T-helper 1 cell (primary cell): ENCODE measurements at places on chromosomes 13 and 19.
A peak's percentile ranks its signal among the peaks of the same experiment; 100 is the strongest.

DNA sequence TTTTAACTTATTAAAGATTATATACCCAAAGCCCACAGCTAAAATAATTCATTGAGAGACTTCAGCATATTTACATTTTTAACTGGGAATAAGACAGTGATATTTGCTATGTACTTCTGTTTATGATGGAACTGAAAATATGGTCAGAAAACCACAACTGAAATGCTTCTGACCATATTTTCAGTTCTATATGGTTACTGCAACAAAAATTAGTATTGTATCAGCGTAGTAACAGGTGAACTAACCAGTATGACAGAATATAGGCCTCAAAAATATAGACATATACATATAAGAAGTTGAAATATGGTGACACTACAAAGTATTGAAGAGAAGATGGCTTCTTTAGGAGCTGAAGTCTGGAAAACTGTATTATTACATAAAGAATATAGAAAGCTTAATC lies 857.4 kb downstream of the OLFM4 start:
- DNase-seq: no peak

DNA sequence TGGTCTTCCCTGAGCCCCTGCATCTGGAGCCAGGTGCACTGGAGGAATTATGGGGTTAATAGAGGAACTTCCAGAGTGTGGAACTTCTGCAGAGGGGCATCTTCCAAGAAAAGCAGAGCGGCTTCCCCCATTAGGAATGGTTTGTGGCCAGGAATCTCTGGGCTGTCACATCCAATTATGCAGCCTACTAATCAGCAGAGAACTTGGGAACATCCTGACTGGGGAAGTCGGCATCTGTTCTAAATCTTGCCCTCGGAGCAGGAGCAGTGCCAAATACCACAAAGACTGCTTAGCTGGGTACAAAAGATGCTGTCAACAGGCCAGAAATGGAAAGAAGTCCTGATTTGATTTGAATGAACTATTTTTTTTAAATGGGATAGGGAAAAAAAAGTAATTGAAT lies 435.1 kb downstream of the ZNF536 start:
- DNase-seq: no peak

DNA sequence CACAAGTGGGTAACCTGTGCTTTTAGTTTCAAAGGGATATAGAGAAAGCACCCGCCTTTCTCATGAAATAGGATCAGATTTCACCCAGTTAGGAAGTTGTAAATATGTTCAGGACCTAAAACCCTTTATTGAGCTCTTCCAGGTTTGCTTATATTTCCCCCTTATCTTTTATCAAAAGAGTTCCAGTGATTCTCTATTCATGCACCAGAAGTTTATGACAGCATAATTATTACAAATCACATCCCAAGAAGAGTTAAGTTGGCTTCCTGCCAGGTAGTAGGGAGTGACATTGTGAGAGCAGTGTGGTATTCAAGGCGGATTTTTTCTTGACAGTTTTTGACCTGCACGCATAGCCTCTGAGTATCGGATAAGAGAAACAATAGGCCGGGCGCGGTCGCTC lies 190.3 kb downstream of the STK24 start:
- DNase-seq: no peak

DNA sequence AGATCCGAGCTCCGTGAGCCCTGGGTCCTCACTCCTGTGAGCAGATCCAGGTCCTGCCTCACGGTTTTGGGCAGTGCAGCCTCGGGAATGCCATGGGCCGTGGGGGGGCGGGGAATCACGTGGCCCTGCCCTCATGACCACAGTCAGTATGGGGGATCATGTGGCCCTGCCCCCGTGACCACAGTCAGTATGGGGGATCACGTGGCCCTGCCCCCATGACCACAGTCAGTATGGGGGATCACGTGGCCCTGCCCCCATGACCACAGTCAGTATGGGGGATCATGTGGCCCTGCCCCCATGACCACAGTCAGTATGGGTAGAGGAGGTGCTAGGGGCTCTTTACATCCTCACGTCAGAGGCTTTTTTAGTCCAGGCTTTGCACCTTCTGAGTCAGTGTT lies 64.3 kb upstream of the F7 start:
- DNase-seq: no peak

GRCh38 chr13:49828453-49828852 lies 36.0 kb upstream of the KPNA3 start:
- DNase-seq: no peak

DNA sequence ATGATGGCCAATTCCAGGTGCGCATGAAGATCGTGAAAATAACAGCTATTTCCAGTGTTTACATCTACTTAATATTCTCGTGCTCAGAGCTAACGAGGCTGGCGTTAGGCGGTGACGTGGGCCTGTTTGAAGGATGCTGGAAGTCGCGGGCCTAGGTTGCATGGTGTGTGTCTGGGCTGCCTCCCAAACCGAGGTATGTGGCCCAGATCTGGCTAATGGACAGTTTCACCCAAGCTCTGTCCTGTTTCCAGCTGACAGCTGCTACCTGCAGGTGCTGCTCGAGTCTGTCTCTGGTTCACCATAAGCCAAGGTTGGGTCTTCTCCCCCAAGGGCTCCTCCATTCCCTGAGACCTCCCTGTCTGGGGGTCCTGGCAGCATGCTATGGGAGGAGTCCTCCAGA lies 40.5 kb upstream of the KCTD15 start:
- no peak for DNase-seq

- no peak for DNase-seq
Measured at GRCh38 chr13:55245005-55245644, 1895.6 kb upstream of the PRR20A start.

- DNase-seq: no peak
Measured at GRCh38 chr19:8501981-8502380, 459 bp downstream of the PRAM1 start.

- DNase-seq: no peak
Measured at GRCh38 chr13:58633226-58633625, 1001.7 kb downstream of the PCDH17 start.

DNA sequence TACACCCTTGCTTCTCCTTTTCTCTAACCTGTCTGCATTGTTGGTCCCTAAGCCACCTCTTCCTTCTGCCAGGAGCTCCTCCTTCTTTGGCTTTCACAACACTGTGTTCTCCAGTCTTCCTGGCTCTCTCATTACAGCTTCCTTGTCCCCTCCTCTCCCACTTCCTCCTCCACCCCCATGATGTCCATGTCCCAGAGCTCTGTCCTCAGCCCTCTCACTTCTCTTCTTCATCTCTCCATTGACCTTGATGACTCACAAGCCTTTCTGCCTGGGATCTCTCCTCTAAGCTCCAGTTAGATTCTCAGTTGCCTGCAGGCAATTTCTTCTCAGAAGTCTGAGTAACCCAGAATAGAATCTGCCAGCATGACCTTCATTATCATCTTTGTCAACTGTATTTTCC lies 100.3 kb upstream of the WASF3 start:
- no peak for DNase-seq

DNA sequence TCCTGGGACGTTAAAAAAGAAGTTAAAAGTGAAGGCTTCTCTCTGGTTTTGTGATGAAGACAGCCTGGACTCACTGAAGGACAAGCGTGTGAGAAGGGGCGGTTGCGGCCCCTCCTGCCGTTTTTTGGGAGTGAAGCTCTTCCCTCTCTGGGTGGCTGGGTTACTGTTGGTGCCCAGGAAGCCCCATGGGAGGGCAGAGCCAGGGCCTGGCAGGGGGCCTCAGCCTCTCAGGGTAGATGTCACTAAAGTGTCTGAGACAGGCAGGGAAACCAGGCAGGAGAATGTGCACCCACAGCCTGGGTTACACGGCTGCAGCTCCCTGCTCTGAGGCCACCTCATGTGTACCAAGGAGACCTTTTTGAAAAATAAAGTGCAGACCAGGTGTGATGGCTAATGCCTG lies 1.5 kb upstream of the WDR88 start:
- DNase-seq: no peak

- DNase-seq: peak; percentile 28
Measured at GRCh38 chr19:12202250-12202649, 39.4 kb downstream of the ZNF136 start.

DNA sequence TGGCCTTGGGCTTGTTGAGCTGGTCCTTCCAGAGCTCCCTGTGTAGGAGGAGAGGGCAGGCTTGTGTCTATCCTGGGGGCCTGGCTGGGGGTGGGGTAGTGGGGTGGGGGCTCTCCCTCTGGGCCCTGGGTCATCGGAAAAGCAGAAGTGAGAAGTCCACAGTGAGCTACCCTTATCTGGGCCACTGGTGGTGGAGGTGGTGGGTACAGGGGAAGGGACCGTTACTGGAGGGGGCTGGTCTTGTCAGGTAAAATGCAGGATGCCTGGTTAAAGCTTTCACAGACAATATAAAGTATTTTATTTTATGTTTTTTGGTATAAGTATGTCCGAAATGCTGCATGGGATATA lies 342 bp upstream of the SIGLEC10 start:
- no peak for DNase-seq

DNA sequence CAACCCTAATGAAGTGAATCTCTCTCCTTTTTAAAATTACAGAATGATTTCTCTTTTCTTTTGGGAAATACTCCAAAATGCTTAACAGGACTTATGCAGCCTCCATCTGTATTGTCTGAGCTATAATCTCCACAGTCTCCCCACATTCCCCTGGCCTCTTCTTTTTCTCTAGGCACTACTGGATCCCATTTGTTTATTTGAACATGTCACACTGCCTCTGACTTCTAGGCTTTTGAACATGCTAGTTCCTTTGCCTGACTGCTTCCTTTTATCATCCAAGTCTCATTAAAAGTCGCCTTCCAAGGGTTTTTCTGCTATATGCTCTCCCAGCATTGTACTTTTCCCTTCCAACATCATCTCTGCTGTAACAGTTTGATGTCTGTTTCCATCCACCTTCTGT lies 548.7 kb downstream of the PCDH9 start:
- DNase-seq: no peak

GRCh38 chr13:73954808-73955207 lies 179.4 kb downstream of the KLF12 start:
- no peak for DNase-seq

DNA sequence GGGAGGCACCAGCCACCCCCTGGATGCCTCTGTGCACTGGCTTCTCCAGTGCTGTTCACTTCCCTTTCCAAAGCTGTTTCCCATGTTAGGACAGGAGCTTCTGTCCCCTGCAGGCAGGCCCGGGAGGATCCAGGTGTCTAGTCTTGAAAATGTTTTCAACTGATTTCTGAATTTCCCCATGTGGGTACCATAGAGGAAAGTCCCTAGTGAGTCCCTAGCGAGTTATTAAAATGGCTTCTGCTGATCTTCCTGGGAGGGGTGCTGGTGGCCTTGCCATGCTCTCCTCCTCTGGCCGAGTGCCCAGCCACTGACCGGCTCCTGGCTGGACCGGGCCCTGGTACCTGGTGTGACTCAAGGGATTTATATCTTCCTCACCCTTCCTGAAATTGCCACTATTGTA lies 5.2 kb upstream of the ANKRD10 start:
- no peak for DNase-seq

DNA sequence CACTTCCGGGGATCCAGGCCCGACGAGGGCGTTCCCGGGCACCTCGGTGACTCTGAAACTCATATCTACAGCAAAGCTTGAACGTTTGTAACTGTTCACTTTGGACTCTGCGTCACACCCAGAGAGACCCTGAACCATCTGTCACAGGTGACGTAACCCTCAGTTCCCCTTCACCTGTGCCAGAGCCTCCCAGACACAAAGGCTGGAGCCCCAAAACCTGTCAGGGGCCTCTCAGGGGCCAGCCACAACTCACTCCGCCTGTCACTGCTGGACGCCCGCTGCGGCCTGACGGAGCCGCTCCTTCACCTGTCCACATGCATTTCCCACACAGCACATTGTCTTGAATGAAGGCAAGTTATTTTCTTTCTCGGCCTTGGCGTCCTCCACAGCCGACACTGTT lies 8.0 kb downstream of the RASA3 start:
- no peak for DNase-seq

GRCh38 chr19:14160017-14160703 lies 23.8 kb upstream of the ASF1B start:
- DNase-seq: no peak

DNA sequence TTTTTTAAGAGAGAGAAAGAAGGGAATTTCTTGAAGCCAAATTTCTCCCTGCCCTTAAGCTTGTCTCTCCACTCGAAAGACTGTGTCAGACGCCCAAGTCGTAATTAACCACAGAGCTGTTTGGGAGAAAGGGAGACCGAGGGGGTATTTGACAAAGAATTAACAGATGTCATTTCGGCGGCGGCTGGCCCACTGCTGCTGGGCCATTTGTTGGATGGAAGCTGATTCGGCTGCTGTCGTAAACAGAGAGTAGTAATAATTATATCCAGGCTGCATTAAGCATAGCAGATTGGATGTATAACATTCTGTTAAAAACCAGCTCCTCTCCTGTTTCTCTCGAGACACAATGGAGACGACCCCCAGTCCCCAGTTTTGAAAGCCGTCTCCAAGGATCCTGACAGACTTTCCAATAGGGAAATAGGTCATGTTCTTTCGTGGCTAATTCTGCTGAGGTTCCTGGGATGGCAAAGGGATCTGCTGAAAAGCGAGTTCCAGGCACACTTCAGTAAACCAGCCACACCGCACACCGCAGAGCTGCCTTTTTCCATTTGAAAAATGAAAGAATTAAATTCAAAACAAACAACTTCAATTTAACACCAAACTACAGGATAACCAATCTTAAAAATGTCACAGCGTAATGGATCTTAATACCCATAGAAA lies 71.5 kb downstream of the KCTD15 start:
- DNase-seq: no peak

DNA sequence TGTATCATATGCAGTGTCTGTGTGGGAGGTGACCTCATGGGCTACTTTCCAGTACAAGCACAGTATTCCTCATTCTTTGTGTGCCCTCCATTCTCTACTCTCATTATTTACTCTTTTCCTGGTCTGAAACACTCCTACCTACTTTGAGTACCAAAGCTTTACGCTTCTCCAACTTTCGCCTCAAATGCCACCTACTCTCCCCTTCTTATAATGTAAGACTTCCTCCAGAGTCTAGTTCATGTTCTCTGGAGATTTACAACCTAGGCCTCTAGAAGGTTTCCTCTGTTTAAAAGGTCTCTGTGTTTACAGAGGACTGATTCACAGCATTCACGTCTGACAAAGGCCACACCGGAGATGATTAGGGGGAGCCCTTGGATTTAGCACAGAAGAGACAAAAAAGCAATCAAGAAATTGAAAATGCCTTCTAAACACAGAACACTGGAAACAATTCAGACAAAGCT lies 302.0 kb downstream of the KLF12 start:
- DNase-seq: no peak

DNA sequence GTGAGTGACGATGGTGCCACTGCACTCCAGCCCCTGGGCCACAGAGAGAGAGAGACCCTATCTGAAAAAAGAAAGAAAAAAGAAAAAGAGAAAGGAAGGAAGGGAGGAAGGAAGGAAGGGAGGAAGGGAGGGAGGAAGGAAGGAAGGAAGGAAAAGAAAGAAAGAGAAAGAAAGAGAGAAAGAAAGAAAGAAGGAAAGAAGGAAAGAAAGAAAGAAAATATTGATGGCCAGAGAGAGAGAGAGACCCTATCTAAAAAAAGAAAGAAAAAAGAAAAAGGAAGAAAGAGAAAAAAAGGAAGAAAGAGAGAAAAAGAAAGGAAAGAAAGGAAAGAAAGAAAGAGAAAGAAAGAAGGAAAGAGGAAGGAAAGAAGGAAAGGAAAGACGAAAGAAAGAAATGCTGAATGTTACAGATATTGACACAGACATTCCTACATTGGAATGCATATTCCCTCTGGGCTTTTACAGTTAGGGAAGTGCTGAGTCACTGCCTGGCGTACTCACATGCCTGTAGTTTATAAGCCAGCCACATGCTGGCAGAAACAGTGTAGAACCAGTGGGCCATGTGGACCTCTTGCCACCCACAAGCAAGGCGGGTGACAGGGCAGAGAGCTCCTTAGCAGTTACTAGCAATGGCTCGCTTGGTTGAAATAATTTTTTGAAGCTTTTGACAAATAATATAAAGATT lies 34.6 kb upstream of the SLC46A3 start:
- no peak for DNase-seq
